ENCODE measurements at places on chromosomes 1 and 21.

DNA sequence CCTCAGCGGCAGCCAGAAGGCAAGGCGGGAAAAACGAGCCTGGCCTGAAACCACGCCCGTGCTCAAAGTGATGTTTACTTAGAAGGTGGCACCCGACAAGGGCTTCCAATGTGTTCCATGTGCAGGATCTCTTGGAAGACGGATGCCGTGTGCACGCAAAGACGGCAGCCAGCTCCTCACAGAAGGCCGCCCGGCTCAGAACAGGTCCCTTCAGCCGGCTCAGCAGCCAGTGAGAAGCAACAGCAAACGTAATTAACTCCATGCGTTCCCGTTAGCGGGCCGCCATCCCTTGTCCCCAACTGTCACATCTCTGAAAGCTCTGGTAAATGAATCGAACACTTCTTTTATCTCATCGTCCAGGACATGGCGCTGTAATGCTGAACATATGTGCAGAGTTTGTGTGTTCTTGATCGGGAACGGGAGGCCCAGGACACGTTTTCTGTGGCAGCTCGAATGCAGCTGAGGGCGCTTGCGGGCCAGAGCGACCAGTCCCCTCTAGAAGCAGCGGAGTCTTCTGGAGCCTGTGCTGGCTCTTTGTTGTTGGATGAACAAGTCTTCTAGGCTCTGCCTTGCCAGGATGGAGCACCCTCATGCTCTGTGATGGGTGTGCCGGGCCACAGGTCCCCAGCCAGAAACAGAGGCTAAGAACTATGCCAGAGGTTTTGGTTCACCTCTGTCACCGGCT lies 94.6 kb upstream of the ARHGEF16 start:
- no peak for DNase-seq

GRCh38 chr1:227532019-227532619 lies 31.2 kb upstream of the ZNF678 start:
- no peak for DNase-seq

- DNase-seq: no peak
These were observed 429.4 kb upstream of the PTBP2 start for GRCh38 chr1:96292141-96292540.

- DNase-seq: no peak
These were observed 49.1 kb downstream of the PCSK9 start for GRCh38 chr1:55088413-55088812.

GRCh38 chr1:28199328-28200233 lies 23.1 kb upstream of the PTAFR start:
- DNase-seq: peak; percentile 43

Data from stimulated activated CD8-positive, alpha-beta memory T cell treated with anti-CD3 and anti-CD28 coated beads, Interleukin-7, amount 100 ng/mL, for 4 hours (primary cell).